Caco-2 (cell line): ENCODE measurements at places on chromosomes 1 and 21.

DNA sequence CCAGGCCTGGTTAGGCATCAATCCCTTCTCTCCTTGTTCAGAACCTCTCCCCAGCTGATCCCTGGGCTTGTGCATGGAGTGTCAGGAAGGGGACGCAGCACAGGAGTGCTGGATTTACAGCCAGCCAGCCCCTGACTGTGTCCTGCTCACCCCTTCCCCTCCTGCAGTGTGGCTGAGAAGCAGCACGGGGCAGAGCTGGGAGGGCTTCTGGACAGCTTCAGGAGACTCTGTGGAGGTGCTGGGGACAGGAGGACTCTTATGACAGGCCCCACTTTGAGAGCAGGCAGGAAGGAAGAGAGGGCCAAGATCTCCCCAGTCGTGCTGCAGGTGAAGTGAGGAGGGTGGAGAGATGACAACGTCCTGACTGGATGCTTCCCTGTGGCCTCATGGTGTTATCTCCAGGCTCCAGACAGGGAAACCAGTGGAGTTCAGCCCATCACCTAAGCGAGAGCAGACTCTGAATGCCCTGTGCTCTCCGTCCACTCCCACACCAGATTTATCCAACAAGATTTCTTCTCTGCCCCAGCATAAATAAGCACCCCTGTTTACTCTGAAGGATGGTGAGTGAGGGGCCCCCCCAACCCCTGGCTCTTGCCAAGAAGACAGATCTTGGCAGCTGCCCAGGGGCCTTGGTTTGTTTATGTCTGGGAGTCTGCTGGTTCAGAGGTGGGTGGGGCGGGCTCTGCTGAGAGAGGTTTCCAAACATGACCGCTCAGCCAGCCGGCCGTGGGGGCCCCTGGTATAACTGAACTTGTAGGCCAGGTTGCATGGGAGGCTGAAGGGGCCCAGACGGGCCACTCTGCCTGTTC, 21.3 kb downstream of the TMCC2 start:
- H3K27me3 ChIP-seq, result no peaks in the 10 kb centered on the region
- DNase-seq, result no peak
- no peak overlapping the region for H3K4me3 ChIP-seq
- H3K4me1 ChIP-seq, result no peaks in the 10 kb centered on the region

DNA sequence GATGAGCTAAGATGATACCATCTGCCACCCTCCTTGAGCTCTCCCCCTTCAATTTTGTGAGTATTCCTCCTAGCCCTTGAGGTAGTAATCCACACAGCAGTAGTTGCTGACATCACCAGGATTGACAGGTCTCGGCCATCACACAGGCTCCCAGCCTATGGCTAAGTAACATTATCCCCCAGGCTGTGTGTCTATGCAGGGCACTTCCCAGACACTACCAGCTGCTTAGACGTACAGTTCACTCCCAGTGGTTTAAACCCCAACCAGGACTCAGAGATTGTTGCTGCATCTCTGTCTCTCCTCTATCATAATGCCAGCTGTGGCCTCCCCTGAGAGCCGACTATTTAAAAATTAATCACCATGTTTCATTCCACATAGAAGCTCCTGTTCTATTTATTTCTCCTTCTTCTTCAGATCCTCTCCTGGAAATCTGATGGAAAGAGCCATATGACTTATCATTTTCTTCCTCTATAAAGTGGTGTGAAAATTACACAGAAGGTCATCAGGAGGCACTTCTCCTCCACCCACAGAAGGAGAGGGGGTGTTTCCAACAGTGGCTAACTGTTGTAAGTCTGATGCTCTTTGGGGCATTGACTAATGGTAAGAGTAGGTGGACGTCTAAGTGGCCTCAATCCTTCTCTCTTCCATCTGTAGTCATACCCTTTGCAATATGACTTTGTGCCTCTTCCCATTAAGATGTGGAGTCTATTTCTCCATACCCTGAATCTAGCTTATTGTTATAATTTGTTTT, 396.3 kb downstream of the SETD4 start:
- no peak overlapping the region for H3K4me3 ChIP-seq
- no peak for DNase-seq
- no peaks in the 10 kb centered on the region for H3K27me3 ChIP-seq
- H3K27ac ChIP-seq, result no peak overlapping the region

- no peaks in the 10 kb centered on the region for H3K36me3 ChIP-seq
- no peak for DNase-seq
- H3K27me3 ChIP-seq, result no peaks in the 10 kb centered on the region
- H3K4me1 ChIP-seq, result no peaks in the 10 kb centered on the region
- H3K4me3 ChIP-seq, result no peak overlapping the region
Measured at GRCh38 chr1:81509594-81509993, 291.1 kb upstream of the ADGRL2 start.

DNA sequence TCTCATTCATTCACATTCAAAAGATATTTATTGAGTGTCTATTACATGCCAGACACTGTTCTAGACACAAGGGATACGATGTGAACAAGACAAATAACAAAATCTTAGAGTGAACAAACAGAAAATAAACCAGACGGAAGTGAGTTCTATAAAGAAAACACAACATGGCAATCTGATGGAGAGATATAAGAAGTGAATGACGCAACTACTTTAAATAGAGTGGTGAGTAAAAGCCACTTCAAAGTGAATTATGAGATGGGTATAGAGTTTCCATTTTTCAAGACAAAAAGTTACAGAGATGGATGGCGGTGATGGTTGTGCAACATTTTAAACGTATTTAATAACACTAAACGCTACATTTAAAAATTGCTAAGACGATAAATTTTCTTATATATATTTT, 75.4 kb downstream of the CEP170 start:
- no peak for DNase-seq
- no peak overlapping the region for H3K27ac ChIP-seq
- H3K4me3 ChIP-seq, result no peak overlapping the region

- H3K4me3 ChIP-seq, result peak overlapping the region; percentile 58
- peaks cover 2% of the 10 kb centered on the region for H3K36me3 ChIP-seq
- no peaks in the 10 kb centered on the region for H3K27me3 ChIP-seq
- peak overlapping the region; percentile 83 for H3K27ac ChIP-seq
- peaks cover 16% of the 10 kb centered on the region; the same call in 1 of the 2 replicates for H3K4me1 ChIP-seq
Measured at GRCh38 chr1:52056937-52057231, 789 bp downstream of the BTF3L4 start.

- no peaks in the 10 kb centered on the region for H3K4me1 ChIP-seq
- H3K27ac ChIP-seq, result no peak overlapping the region
- no peaks in the 10 kb centered on the region for H3K27me3 ChIP-seq
- no peak for DNase-seq
- H3K4me3 ChIP-seq, result no peak overlapping the region
Measured at GRCh38 chr1:110874324-110875215, 1.6 kb downstream of the CD53 start.

GRCh38 chr1:160724465-160725242, 13.0 kb upstream of the CD48 start:
- no peaks in the 10 kb centered on the region for H3K27me3 ChIP-seq
- peaks cover 19% of the 10 kb centered on the region for H3K4me1 ChIP-seq
- H3K36me3 ChIP-seq, result no peaks in the 10 kb centered on the region

- H3K4me3 ChIP-seq, result peak overlapping the region; percentile 59
- DNase-seq, result no peak
- no peaks in the 10 kb centered on the region for H3K27me3 ChIP-seq
- peak overlapping the region; percentile 79 for H3K27ac ChIP-seq
- no peaks in the 10 kb centered on the region for H3K4me1 ChIP-seq
Measured at GRCh38 chr1:27773826-27774445, 917 bp downstream of the STX12 start.

DNA sequence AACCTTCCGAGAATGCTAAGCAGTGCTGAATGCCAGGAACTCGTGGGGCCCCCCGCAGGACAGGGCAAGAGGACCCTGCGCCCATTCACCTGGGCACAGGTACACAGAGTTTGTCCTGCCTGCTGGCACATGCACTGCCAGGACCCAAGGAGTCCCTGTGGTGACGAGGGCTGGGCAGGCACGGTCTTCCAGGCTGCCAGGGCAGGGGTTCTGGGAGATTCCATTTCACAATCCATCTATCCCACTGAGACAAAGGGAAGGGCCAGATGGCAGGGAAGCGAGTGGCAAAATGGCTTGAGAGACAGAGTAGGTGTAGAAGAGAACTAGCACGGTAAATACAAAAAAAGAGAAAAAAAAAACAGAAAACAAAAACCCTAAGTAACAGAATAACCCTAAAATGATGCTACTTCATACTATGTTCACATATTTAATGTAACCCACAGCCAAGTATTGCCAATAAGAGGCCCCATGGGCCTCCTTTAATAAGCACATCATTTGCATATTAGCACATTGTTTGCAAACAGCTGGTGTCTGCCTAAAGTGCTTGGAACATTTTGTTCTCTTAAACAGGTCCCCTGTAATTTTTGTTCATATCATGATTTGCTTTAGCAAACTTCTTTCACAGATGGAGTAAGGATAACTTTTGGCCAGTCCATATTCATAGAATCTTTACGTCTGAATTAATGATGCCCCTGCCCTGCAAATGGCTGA, 83.8 kb downstream of the STUM start:
- H3K27me3 ChIP-seq, result no peaks in the 10 kb centered on the region
- no peak for DNase-seq
- no peaks in the 10 kb centered on the region for H3K4me1 ChIP-seq
- H3K27ac ChIP-seq, result no peak overlapping the region
- H3K36me3 ChIP-seq, result no peaks in the 10 kb centered on the region

GRCh38 chr1:233672732-233673131, 58.8 kb downstream of the KCNK1 start:
- no peak overlapping the region for H3K27ac ChIP-seq
- no peak for DNase-seq
- H3K27me3 ChIP-seq, result no peaks in the 10 kb centered on the region
- no peaks in the 10 kb centered on the region for H3K4me1 ChIP-seq
- no peak overlapping the region for H3K4me3 ChIP-seq
- no peaks in the 10 kb centered on the region for H3K36me3 ChIP-seq

DNA sequence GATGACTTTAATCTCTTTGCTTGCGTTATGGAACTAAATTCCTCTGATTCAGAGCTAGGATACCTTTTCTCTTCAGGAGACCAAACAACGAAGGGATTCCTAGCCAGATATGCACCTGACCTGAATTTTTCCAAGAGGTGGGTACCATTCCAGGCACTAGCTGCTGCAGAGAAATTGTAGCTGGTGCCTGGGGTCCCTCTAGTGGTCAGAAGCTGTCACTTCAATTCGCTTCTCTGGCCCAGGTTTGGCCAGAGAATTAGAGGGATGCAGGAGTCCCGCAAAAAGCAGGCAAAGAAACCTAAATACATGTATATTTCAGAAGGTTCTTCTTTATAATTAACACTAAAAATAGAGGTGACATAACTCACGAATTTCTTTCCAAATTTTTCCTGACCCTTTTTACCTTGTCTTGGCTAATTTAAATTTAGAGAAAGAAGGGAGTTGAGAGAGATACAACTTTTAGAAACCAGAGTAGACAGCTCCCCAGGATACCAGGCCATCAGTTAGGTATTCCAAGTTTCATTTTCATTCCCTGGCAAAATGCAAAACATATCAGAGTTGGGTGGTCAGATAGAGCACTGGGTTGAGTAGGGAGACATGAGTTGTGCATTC, 9.6 kb downstream of the ACKR1 start:
- H3K27me3 ChIP-seq, result no peaks in the 10 kb centered on the region
- peak; percentile 65 for DNase-seq
- H3K4me1 ChIP-seq, result no peaks in the 10 kb centered on the region
- no peak overlapping the region for H3K4me3 ChIP-seq

DNA sequence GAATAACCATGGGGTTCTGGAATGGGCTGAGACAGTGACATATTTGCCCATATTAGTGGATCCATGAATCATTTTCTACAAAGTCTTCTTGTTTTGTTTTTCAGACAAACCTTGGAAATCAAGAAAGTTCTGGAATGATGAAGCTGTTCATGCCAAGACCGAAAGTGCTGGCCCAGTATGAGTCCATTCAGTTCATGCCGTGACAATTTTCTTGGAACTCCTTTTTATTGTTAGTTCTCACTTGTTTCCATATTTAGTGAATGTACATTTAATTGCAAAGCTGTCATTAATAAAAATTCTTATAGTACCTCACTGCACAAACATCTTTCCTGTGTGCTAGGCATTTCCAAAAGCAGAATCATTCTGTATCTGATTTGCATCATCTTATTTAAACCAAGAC, 100.6 kb upstream of the KCNJ15 start:
- no peaks in the 10 kb centered on the region for H3K4me1 ChIP-seq
- DNase-seq, result no peak
- H3K27ac ChIP-seq, result no peak overlapping the region
- H3K4me3 ChIP-seq, result no peak overlapping the region
- H3K36me3 ChIP-seq, result no peaks in the 10 kb centered on the region

DNA sequence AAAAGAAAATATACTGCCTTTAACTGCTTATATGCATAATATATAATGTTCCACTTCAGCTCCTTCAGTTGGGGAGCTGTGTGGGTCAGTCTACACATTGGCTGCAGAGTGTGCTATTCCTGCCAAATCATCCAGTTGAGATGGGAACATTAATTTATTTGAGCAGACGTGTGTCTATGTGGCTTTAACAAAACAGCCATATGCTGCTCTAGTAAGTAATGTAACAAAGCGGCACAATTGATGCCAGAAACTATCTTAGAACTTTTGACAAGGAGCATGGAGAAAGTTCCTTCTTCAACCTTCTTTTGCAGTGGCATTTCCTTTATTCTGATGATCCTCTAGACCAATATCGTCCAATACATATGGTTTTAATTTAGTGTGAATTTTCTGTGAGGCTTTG, 285.9 kb upstream of the C1orf87 start:
- no peaks in the 10 kb centered on the region for H3K27me3 ChIP-seq
- no peak overlapping the region for H3K4me3 ChIP-seq
- DNase-seq, result no peak
- H3K27ac ChIP-seq, result no peak overlapping the region

DNA sequence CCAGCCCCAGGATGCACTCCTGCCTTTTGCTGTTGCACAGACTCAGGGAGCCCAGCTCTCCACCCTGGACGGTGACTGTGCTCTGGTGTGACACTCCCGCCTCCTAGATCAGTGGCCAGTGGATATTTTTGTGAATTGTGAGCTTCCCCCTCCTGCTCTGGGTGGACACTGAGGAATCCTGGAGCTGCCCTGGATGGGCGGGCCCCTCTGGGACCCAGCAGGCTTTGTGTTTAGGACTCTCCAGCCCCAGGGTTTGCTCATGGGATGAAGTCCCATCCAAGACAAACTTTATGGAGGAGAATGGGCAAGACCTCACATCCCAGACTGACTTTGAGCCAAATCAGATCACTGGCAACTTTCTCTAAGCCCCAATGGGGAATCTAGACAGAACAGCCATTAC, 16.1 kb downstream of the SLC6A9 start:
- no peaks in the 10 kb centered on the region for H3K4me1 ChIP-seq
- no peaks in the 10 kb centered on the region for H3K27me3 ChIP-seq
- no peak for DNase-seq
- no peaks in the 10 kb centered on the region for H3K36me3 ChIP-seq
